Activated CD4-positive, alpha-beta T cell treated with anti-CD3 and anti-CD28 coated beads, Interleukin-2, Interleukin-6, amounts not matched to agents 100 ng/mL and 50 ng/mL, durations not matched to agents 16 hours and 8 hours (primary cell): ENCODE measurements at places on chromosomes 5 and 9.

- DNase-seq, result peak; percentile 24
These were observed 142.6 kb downstream of the SAXO1 start for GRCh38 chr9:18890372-18890771.

GRCh38 chr5:39505791-39506190 is 81.0 kb upstream of the DAB2 start:
- DNase-seq, result no peak

GRCh38 chr5:31197183-31197582 is 3.7 kb downstream of the CDH6 start:
- DNase-seq, result no peak

DNA sequence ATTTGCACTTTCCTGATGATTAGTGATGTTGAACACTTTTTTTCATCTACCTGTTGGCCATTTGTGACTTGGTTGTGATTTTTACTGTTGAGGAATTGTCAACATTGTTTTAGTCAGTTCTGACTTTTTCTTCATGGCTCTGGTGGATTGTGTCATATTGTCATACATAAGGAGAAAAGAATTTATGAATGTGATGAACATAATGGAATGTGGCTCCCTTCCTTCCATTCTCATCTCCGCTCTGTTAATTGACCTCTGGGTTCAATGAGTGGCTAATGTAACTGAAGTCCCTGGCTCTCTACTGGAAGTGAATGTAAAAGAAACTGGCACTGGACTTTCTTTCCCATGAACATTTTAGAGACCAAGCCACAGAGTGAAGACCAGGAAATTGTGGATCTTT is 49.2 kb downstream of the KIAA1958 start:
- no peak for DNase-seq

DNA sequence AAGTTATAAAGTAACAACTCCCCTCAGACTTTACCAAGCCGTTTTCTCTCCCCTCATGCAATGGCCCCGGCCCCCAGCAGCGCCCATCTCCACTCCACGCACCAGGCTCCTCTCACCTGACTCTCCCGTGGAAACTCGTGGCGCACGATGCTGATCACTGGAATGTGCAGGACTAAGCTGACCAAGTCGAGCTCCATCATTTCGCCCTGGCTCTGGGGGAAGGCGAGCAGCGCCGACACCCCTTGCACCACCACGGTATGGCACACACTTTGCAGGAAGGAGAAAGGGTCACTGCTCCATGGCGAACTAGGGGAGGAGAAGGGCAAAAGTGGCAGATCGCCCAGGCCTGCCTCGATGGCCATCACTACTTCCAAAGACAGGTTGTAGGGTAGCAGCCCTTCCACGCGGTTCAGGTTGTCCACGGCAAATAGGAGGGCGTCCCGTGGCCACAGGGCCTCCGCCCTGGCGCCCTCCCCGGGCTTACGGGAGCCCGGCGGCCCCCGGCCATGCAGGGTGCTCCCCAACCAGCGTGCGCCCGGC is 1.2 kb downstream of the GRIN3A start:
- DNase-seq, result no peak

DNA sequence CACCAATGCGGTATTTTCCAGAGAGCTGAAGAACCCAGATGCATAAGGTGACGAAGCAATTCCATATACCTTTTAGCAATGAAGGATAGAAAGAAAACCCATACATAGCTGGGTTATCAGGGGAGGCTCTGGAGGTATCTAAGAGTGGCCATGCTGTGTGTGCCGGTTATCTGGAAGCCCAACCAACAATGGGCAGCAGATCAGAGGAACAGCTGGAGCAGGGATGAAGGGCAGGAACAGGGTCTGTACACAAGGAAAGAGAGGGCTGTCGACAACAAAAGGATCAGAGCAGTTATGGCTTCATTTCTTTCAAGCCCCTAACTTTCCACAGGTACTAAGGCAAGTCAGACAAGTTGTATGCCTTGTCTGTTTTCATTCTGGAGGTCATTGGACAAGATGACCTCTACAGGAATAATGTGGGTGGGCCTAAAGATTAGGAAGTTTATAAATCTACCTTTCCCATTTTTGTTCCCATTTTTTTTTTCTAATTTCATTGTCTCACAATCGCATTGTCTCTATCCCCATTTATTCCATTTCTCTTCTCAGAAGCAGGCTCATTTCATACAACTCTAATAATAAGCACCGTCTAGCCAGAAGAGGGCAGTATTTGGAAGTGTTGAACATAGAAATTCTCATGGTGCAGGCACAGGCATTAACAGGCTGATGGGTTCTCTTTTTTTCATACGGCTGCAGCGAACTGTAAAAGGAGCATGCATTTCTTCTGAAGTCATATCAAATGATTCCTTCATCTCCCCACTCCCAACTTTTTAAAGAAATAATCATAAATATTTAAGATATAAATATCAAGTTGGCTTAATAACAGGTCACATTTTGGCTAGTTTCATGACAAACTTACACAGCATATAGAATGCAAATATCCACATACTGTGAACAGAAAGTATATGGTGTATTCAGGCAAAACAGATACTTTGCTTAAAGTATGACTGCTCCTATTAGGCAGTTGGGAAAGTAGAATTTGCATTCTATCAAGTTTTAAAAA is 63.5 kb downstream of the ZNF474 start:
- DNase-seq, result peak; percentile 54

DNA sequence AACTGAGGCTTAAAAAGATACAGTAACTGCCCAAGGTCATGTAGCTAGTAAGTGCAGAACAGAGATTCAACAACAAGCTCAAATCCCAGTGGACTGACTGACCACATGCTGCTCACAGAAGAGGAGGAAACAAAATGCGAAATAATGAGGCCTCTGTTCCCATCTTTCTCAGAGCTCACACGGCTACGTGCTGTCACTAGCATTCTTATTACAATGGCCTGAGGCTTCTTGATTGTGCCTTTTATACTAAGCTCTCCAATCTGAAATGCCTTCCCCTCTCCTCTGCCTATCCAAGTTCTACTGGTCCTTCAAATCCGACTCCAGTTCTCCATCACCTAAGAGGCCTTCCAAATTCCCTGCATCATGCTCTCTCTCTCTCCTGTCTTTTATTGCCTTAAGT is 26.0 kb downstream of the SGTB start:
- no peak for DNase-seq

DNA sequence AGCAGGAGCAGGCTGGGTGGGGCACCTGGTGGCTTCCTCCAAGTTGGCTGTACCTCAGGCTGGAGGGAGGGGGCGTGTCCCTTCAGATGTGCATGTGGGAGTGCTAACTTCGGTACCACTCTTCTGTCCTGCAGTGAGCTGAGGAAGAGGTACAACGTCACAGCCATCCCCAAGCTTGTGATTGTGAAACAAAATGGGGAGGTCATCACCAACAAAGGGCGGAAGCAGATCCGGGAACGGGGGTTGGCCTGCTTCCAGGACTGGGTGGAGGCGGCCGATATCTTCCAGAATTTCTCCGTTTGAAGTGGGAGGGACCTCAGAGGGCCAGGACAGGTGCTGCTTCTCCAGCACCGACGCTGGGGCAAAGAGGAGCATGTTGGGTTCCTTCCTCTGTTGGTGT is 9.3 kb downstream of the NXNL2 start:
- DNase-seq, result no peak

- DNase-seq, result no peak
These were observed 150.2 kb downstream of the RXRA start for GRCh38 chr9:134476272-134476941.

GRCh38 chr5:80988419-80988935 is 28.3 kb downstream of the RASGRF2 start:
- DNase-seq, result no peak

DNA sequence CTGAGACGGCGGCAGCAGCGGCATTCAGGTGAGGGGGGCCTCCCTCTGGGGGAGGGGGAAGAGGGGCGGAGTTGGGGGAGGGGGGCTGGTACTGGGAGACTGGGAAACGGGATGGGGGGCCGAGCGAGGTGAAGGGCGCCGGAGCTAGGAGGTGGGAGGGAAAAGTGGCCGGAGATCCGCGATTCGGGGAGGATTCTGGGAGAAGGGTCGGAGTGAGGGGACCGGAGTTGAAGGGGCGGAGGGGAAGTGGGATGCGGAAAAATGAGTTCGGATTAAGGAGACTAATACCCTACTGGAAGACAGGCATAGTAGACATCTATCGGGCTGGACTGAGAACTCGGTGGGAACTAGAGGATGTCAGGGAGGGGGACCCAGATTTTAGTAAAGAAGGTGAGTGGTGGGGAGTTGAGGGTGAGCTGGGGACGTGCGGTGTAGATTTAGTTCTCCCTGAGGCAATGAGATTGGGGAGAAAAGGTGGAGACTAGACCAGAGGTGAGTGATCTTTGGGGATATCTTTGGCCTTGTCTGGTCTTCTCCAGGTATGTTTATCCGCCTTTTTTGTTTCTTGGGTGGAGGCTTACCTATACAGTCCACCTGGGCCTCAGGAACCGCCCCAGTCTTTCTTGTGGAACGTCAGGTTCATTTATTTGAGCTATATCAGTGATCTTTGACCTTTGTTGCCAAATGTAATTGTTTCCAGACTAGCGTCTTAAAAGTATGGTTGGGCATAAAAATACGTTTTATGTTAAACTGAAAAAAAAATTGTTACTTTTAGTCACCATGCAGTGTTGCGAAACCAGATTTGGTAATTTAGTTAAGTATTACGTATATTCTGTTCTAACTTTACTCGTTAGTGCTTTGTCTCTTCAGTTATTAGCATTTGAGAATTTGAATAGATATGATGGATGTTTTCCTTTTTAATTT is 632 bp downstream of the UBAP1 start:
- no peak for DNase-seq

DNA sequence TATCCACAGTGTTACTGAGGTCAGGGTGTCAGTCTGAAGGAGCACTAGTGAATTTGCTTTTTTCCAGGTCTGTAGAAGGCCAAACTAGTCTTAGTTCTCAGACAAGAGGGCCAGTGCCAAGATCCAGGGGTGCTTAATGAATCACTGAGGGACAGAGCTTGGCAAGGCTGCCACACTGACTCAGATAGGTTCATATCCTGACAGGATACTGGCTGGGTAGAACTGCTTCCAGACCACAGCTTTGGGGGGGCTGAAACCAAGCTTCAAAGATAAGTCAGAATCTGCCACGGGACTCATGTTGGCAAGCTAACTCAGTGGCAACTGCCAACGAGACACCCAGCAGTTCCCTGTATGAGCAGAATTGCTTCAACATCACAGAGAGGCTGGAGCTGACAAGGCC is 1125.4 kb downstream of the EFNA5 start:
- DNase-seq, result no peak

DNA sequence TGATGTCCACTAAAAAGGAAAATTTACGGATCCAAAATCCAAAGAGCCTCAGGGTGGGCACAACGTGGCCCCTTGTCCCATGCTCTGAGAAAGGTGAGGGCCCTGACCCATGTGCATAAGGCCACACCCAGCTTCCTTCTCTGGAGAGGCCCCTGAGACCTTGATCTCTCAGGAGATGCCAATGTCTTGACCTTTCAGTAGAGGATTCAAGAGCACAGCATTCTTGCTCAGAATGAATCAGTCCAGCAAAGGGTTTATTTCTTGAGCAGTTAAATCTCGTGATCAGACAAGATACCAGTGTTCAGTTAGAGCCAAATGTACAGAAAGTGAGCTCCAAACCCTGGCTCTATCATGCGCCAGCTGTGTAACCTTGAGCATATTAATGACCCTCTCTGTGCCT is 115.9 kb upstream of the DAPK1 start:
- no peak for DNase-seq

- no peak for DNase-seq
These were observed 11.5 kb downstream of the AQP3 start for GRCh38 chr9:33435821-33436277.

DNA sequence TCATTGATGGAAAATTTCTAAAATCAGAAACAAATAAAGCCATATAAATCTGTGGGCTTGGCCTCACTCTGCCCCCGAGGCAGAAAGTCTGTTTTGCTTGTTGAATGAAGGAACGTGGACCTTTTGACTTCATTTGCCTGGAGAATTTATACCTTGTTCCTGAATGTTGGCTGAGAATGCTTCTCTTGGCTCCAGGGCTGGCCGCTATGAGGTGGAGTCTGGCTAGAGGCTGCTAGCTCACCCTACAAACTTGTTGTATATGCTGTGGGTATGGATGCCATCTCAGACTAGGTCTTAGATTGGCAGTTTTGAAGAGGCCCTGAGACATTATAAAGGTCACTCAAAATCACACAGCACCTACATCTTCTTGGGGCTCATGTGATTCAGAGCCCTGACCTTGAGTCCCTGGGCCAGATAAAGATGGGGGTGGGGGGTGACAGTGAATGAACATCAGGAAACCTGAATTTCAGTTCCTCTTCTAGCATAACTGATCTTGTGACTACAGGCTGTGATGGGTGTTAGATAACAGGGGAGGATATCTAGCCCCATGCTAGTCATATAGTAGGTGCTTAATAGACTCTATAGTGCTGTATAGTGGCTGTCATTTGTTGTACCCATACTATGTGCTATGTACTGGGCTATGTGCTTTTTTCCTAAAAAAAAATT is 2.8 kb downstream of the GM2A start:
- DNase-seq, result no peak
